ENCODE measurements at places on chromosomes 12 and 14.

- no peak for DNase-seq
Observed at GRCh38 chr14:75452324-75452723, 24.5 kb downstream of the JDP2 start.

- DNase-seq, result no peak
Observed at GRCh38 chr12:47068539-47068938, 10.9 kb upstream of the PCED1B start.

- DNase-seq, result no peak
Observed at GRCh38 chr12:29316752-29317151, 64.2 kb downstream of the ERGIC2 start.

- no peak for DNase-seq
Observed at GRCh38 chr12:63021116-63021515, 86.2 kb upstream of the PPM1H start.

DNA sequence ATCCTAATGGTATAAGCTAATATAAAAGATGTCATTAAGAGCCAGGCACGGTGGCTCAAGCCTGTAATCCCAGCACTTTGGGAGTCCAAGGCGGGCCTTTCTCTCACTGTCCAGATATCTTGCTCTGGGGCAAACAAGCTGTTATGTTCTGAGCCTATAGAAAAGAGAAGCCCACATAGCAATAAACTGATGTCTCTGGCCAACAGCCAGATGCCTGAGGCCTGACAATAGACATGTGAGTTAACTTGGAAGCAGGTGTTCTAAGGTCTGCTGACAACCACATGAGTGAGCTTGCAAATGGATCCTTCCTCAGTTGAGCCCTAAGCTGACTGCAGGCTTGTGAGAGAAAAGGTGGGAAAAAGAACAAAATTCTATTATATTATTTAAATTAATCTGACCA lies 25.0 kb downstream of the YAF2 start:
- DNase-seq, result peak; percentile 31

GRCh38 chr14:33449703-33450395 lies 501.0 kb downstream of the EGLN3 start:
- DNase-seq, result no peak

- no peak for DNase-seq
Observed at GRCh38 chr14:68131907-68132306, 312.3 kb downstream of the RAD51B start.

DNA sequence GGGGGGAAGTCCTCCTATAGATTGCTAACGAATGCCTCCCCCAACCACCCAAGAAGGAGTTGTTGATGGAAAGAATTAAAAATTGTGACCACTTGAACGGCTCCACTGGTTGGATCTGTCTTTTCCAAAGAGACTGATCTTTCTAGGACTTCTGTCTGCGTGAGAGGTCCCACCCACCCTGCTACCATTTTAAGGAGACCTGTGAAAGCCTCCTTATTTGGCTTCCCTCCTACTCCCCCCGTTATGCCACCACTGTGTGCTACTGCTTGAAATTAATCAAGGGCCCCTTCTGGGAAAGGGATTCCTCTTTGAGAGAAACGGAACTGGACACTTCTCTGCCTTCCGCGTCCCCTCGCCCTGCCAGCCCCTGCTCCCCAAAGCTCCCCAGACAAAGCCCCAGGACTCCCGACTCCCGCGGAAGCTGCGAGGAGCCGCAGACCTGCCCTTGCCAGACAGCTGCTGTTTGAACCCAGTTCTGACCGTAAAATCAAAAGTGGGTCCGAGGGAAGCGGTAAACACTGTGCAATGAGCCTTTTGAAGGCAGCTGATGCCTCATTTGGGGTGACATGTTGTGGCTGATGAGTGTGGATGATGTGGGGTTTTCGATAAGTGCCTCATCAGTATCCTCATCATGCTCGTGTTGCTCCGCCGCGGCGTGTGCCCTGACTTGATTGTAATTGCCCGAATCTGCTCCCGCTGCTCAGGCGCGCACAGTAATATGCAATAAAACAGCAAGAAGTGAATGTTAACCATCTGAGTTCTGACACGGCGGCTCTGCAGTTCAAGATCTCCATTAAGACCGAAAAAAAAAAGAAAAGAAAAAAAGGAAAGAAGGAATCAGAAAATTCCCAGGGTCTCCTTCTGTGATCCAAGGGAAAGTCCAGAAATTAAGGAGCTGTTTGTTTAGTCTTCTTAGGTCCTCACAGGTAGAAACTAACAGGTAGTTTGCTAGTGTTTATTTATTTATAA lies 48.2 kb downstream of the MBIP start:
- no peak for DNase-seq

GRCh38 chr14:87898301-87898700 lies 94.7 kb downstream of the GALC start:
- DNase-seq, result no peak

- no peak for DNase-seq
Observed at GRCh38 chr12:107564946-107565345, 120.7 kb upstream of the PWP1 start.

DNA sequence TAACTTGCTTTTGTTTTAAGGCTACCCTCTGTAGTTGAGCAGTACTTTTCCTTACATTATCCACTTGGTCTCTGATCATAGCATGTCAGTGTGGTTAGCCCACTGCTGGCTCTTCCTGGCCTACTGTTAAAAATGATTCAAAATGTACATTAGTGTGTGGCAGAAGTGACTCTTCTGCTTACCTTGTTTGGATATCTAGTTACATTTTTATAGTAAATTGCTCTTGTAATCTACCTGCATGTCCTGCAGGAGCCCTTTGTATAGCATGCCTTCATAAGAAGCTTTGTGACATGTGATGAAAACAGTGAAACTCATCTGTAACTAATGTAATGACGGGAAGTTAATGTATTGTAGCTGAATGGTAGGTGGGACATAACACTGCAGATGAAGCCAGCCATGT lies 8.1 kb downstream of the SPATS2 start:
- DNase-seq, result no peak

DNA sequence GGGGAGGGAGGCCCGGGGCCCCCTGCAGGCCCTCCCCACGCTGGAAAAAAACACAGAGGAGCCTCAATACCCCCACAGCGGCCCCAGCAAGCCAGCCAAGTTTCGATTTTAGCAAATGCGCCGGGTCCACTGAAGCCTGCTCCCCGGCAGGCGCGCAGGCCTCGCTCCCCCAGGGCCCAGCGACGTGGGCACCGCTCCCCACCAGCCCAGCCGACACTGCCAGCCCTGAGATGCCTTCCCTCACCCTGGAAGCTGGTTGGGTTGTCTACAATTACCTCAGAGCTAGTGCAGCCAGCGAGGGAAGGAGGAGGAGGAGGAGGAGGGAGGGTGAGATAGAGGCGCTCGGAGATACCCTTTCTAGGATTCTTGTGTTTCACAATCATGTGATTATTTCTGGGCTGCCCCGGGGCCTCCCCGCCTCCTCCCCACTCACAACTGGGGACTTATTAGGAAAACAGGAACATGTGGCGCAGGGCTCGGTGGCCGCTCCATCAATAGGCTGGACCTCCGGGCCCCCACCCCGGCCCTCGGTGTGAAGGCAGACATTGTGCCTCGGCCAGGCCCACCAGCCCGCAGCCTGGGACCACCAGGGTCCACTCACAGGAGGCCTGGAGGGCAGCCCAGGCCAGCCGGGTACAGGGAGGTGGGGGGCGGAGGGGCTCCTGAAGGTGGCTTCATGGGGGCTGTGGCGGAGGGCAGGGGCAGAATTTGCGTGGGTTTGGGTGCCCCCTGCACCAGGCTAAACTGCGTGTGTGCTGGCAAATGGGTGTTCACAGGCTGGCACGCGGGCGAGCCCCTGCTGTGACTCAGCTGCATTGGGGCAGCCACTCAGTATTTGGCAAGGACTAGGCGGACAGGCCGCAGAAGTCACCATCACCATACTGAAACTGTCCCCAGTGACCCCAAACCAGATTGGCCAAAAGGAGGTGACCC lies 109.9 kb downstream of the NCOR2 start:
- DNase-seq, result no peak

- DNase-seq, result no peak
Observed at GRCh38 chr12:53677800-53678148, 1.9 kb upstream of the ATP5MC2 start.

Measured in RKO (cell line).